ENCODE measurements at places on chromosomes 5 and 9. TPM values are rescaled to one million over a fixed set of nuclear protein-coding genes. Genes with fewer than 3 reads are reported as not detected.

The PRXL2C gene
- total RNA-seq: 23.5 TPM

The SOHLH1 gene
- not detected for total RNA-seq

The NIM1K gene
- not detected for total RNA-seq

The FGF1 gene
- total RNA-seq: under 0.01 TPM

The C5orf46 gene
- total RNA-seq: not detected

The UQCRQ gene
- 91.5 TPM for total RNA-seq

The RNF38 gene
- 17.2 TPM for total RNA-seq

The GZMA gene
- total RNA-seq: not detected

The HAPLN1 gene
- total RNA-seq: not detected

The CDKN2A gene
- 0.60 TPM for total RNA-seq

The PTAR1 gene
- total RNA-seq: 30.1 TPM

The SV2C gene
- total RNA-seq: not detected

The MLANA gene
- not detected for total RNA-seq

The DAB2IP gene
- 16.3 TPM for total RNA-seq

The LHX6 gene
- total RNA-seq: 0.40 TPM

The SHROOM1 gene
- total RNA-seq: 1.4 TPM

The BTNL9 gene
- under 0.01 TPM for total RNA-seq

The CD180 gene
- total RNA-seq: under 0.01 TPM

The HSPA5 gene
- total RNA-seq: 132 TPM

The MAMDC2 gene
- 2.6 TPM for total RNA-seq

The CAMLG gene
- total RNA-seq: 32.5 TPM

The PCSK5 gene
- 0.79 TPM for total RNA-seq

The SURF4 gene
- 249 TPM for total RNA-seq

The HTR1A gene
- total RNA-seq: not detected

The SGCD gene
- under 0.01 TPM for total RNA-seq

The ARHGEF39 gene
- under 0.01 TPM for total RNA-seq

The NOXA1 gene
- total RNA-seq: 0.87 TPM

The GLRA1 gene
- total RNA-seq: not detected

The N4BP3 gene
- 23.8 TPM for total RNA-seq

The NAA35 gene
- 13.5 TPM for total RNA-seq

The FIBCD1 gene
- not detected for total RNA-seq

The FAM81B gene
- 0.22 TPM for total RNA-seq

The PRKACG gene
- not detected for total RNA-seq

The TOR4A gene
- total RNA-seq: 21.4 TPM

The CMBL gene
- 3.5 TPM for total RNA-seq

The GALNT12 gene
- under 0.01 TPM for total RNA-seq

The C5orf63 gene
- total RNA-seq: 2.4 TPM

The GALT gene
- 27.0 TPM for total RNA-seq

The FOXD4 gene
- total RNA-seq: 0.20 TPM

The PAXX gene
- total RNA-seq: 8.9 TPM

The C9orf72 gene
- 5.2 TPM for total RNA-seq

The HSPB3 gene
- total RNA-seq: not detected

The TEX48 gene
- not detected for total RNA-seq

The FOXD4L5 gene
- total RNA-seq: not detected

The CBY3 gene
- not detected for total RNA-seq
